Thoracic aorta endothelial cell (primary cell): ENCODE measurements at places on chromosomes 2 and 18. TPM values are rescaled to one million over a fixed set of nuclear protein-coding genes. Genes with fewer than 3 reads are reported as not detected.

The SERPINB11 gene
- total RNA-seq: not detected in 2 replicates

The STARD6 gene
- total RNA-seq: not detected in 2 replicates

The TMEM198 gene
- not detected in 2 replicates for total RNA-seq

The FBXO11 gene
- 85.9 and 111 TPM in 2 replicates for total RNA-seq

The ALPI gene
- not detected in 2 replicates for total RNA-seq

The LRRTM1 gene
- not detected in 2 replicates for total RNA-seq

The CXCR4 gene
- 93.5 and 126 TPM in 2 replicates for total RNA-seq

The RASGRP3 gene
- 35.7 and 42.4 TPM in 2 replicates for total RNA-seq

The DYNAP gene
- total RNA-seq: not detected in 2 replicates

The DCDC2C gene
- total RNA-seq: not detected in 2 replicates

The SEPTIN10 gene
- 156 and 185 TPM in 2 replicates for total RNA-seq

The ESPNL gene
- total RNA-seq: under 0.01 TPM in 1 of 2 replicates, not detected in the other

The NDC80 gene
- 45.7 and 61.7 TPM in 2 replicates for total RNA-seq

The PRKCE gene
- 26.1 and 36.8 TPM in 2 replicates for total RNA-seq

The PRKAG3 gene
- total RNA-seq: not detected in 2 replicates

The RAB6C gene
- not detected in 2 replicates for total RNA-seq

The ADAM23 gene
- 9.0 and 11.2 TPM in 2 replicates for total RNA-seq

The SLC19A3 gene
- 0.40 and 0.86 TPM in 2 replicates for total RNA-seq

The FAM228A gene
- total RNA-seq: 0.14 TPM in 1 of 2 replicates, not detected in the other

The VWC2L gene
- total RNA-seq: not detected in 2 replicates

The ICA1L gene
- 4.1 and 6.4 TPM in 2 replicates for total RNA-seq

The RAMP1 gene
- total RNA-seq: not detected in 2 replicates
